ENCODE measurements at places on chromosomes 6 and 20.

- no peak for DNase-seq
Measured at GRCh38 chr6:39440039-39440426, 117.5 kb upstream of the KCNK16 start.

- DNase-seq: peak; percentile 48
Measured at GRCh38 chr6:151494235-151494935, 568 bp downstream of the CCDC170 start.

DNA sequence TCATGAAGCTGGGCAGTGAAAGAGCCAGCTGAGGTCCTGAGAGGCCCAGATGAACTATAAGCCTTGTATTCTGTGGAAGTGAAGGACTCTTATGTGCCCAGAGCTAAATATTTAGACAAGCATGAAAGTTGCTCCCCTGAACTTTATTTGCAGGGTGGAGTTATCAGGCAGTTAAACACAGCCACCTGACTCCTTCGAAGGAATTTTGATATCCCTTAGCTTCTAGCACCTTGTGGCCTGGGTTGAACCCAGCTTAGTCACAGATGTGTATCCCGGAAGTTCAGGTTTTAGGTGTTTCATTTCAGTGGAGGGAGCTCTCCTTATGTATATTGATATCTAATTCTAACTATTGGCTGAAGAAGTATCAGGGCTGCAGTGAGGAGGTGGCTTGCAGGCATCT, 20.4 kb downstream of the NR2E1 start:
- no peak for DNase-seq

- no peak for DNase-seq
Measured at GRCh38 chr20:62872184-62872847, 10.7 kb upstream of the TCFL5 start.

DNA sequence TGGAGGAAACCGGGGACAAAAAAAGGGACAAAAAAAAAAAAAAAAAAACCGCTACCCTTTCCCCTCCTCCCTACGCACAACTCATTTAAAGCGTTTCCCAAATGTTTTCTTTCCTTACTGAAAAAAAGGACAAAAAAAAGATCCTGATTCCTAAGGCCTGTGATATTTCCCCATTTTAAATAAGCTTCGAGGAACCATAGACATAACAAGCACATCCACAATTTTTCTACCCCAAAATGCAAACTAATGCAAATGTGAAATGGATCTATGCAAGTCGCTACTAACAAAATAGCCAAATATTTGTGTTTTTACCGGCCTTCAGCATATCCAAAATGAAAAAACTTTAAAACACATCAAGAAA, 1.4 kb upstream of the ZNF217 start:
- DNase-seq: no peak

DNA sequence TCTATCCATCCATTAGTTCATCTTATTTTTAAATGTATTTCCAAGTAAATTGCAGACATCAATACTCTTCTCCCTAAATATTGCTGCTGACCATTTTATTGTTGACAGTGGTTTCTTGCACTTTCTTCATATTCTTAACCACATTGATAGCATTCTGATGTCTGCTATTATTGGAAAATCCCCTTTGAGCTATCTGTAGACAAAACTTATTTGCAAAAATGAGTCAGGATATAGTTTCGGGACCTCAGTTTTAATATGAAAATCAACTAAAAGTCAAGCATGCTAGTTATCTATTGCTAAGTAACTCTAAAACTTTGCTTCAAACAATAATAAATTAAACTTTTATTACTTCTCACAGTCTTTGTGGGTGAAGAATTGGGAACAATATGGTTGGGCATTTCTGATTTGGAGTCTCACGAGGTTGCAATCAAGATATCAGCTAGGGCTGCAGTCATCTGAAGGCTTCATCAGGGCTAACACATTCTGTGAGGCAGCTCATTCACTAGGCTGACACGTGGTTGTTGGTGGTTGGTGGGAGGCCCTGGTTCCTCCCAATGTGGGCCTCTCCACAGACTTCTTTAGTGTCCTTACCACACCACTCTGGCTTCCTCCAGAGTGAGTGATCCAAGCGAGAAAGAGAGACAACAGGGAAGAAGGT, 32.7 kb downstream of the CD109 start:
- DNase-seq: no peak

GRCh38 chr6:156538875-156539660, 238.1 kb upstream of the ARID1B start:
- DNase-seq: peak; percentile 52

DNA sequence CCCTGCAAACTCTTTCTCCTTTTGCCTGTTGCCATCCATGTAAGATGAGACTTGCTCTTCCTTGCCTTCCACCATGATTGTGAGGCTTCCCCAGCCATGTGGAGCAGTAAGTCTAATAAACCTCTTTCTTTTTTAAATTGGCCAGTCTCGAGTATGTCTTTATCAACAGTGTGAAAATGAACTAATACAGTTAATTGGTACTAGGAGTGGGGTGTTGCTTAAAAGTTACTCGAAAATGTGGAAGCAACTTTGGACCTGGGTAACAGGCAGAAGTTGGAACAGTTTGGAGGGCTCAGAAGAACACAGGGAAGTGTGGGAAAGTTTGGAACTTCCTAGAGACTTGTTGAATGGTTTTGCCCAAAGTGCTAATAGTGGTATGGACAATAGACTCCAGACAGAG, 359.2 kb upstream of the KHDRBS2 start:
- no peak for DNase-seq

DNA sequence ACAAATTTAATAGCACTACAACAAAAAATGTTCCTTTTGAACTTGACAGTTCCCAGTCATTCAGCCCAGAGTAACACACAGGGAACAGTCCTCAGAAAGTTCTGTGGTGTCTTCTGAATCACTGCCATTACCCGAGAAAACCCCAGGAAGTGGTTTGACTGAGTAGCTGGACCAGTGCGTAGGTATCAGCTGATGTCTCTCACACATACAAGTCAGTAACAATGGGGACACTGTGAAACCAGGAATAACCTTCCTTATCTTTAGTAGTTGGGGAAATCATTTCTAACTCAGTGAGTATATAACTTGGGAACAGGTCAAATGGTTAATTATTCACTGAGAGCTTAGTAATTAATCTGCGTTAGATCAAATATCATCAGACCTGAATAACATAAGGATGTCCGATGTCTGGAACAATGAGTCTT, 73.1 kb downstream of the HIVEP2 start:
- DNase-seq: no peak

GRCh38 chr20:48335308-48336050, 492.3 kb downstream of the PREX1 start:
- no peak for DNase-seq

- DNase-seq: no peak
Measured at GRCh38 chr20:11338496-11339306, 579.0 kb upstream of the BTBD3 start.

GRCh38 chr20:24051160-24051559, 62.6 kb upstream of the GGTLC1 start:
- no peak for DNase-seq

- no peak for DNase-seq
Measured at GRCh38 chr20:5859608-5860007, 90.7 kb downstream of the TRMT6 start.

DNA sequence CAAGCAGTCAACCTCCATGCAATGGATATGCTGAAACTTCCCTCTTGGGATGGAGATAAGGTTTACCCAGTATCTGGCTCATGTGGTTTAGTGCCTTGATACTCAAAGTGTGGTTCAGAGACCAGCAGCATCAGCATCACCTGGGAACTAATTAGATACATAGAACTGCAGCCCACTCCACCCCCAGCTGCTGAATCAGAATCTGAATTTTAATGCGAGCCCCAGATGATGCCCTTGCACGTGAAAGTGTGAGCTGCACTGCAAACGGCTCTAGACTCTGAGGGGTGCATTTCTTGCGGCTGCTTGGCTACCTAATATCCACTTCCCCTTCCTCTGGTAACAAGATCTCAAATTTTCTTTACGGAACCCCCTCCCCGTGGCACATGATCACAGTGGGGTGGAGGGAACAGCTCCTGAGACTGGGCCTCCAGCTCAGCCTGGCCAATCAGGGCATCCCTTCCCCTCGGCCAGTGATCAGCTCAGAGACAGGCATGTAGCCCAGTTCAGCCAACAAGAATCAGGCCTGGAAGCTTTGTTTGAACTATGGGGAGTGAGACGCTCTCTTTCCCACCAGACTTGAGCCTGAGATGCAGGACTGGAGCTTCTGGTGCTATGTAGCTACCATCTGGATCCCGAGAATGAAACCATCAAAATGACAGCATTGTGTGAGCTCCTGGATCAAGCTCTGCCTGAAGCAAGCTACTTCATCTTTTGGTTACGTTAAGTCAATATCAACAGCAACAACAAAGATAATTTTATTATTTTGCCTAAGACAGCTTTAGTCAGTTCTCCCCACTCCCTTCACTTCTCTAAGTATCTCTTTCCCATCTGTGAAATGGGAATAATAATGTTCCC, 12.8 kb downstream of the KCNK15 start:
- DNase-seq: no peak

GRCh38 chr6:31651602-31652191, 764 bp downstream of the BAG6 start:
- no peak for DNase-seq

DNA sequence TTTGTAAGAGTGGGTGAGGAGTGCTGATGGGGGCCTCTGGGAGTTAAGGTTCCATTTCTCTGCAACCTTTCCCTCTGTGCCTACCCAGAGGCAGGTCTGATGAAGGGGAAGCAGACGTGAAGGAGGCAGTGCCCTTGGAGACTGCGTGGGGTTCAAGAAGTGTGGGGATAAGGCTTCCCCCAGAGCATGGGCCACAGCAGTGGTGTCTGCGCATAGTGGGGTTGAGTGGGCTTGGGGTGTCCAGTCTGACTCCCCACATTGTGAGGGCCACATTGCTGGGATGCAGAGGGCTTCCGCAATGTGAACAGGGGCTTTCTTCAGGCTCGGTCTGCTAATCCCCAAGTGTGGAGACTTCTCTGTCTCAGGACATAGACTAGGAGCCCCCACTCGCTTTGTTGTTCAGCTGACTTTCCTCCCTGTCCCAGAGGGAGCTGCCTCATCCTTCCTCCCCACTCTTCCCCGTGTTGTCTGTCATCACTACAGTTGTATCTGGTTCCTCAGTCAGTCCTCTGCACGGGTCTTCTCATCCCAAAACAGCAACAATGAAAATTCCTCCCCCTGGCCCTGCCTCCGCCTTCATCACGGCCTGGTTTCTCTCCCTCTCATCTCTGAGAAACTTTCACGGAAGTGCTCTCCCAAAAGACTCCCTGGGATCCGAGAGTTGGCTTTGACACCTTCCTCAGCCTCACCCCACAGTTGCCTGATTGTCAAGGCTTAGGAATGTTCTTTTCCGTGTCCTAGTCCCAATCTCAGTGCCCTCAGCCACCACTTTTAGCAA, 2.8 kb downstream of the EBF4 start:
- no peak for DNase-seq

GRCh38 chr6:147758303-147758702, 249.8 kb downstream of the SAMD5 start:
- DNase-seq: no peak

- DNase-seq: no peak
Measured at GRCh38 chr6:48486876-48487275, 375.9 kb upstream of the PTCHD4 start.

DNA sequence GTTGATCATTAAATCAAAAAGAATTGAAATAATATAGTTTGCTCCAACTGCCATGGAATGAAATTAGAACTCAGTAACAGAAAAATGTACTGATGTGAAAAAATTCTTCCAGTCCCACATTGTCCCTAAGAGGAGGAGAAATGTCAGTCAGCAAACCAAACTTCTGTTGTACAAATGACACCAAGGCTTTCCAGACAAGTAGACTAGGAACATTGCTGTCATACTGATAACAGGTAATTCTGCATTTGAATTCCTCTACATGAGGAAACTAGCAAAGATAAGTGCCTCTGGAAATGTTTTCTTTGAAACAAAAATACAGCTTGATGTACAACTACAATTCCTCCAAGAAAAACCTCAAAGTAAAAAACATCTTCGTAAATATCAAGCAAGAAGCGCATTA, 90.2 kb downstream of the HIVEP1 start:
- no peak for DNase-seq
